CD4-positive, alpha-beta memory T cell (primary cell): ENCODE measurements at places on chromosomes 6 and 20.

GRCh38 chr20:62858058-62858830 lies 3.4 kb downstream of the TCFL5 start:
- DNase-seq, result no peak

DNA sequence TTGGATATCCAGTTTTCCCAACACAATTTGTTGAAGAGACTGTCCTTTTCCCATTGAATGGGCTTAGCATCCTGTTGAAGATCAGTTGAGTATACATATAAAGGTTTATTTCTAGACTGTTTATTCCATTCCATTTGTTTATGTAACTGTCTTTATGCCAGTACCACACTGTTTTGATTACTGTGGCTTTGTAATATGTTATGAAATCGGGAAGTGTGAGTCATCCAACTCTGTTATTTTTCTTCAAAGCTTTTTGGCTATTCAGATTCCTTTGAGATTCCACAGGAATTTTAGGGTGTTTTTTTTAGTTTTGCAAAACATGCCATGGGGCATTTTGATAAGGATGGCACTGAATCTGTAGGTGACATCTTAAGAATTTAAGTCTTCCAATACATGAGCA lies 188.3 kb downstream of the BMP7 start:
- DNase-seq, result no peak

DNA sequence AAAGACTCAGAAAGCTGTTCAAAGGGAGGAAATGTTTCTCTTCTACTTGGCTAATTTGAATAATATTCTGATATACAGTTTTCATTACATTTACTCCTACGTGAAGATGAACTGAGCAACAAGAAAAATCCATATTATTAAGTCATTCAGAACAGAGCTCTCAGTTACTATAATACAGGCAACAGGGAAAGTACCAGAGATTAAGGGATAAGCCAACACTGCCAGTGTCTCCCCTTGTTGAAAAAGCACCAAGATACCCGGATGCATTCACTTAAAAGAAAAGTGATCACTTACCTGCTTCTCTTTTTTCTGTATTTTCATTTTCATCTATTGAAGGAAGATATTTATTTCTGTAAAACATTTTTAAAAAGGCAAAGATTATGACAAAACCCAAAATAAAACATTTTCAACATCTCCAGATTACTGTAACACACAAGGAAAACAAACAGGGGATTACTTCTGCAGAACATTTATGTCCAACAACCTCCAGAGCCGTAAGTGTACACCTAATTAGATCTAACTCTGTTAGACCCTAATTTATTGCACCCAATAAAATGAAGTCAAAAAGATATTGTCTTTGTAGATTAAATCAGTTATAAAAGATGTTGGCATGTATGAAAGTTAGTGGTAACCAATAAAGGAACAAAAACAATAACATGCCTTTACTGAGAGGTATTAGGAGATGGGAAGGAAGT lies 67.0 kb downstream of the CHD6 start:
- DNase-seq, result no peak

DNA sequence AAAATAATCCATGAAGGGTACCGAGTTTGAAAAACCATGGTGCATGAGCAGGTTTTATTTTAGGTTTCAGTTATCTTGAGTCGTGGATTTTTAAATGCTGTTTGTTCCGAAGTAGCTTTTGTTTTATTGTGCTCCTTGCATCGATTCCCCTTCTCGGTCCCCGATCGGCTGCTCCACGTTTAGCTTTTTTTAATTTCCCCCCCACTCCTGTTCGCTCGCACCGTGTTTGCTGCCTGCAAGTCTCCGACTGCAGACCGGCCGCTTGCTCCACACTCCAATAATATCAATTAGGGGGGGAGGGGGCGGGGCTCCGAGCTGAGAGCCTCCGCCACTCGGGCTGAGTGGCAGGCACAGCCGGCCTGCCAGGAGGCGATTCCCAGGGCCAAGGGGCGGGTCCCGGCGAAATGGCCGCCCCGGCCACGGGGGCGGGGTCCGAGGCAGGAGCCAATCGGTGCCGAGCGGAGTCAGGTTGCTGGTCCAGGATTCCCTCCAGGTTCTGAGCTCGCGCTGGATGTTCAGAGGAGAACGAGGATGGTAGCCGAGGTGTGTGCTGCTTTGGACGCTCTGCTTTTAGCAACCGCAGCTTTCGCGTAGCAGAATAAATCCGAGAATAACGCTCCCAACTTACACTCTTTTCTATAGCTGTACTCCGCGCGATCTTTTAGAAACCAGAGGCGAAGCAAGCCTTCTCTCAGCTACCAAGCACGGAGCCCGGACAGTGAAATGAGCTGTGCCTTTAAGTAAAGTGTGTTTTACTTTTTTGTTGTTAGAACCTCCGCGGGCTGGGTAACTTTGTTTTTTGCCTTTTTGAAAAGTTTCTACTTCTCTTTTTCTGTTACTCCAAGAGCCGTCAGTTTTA lies at the start of gene EPHA7:
Gene EPHA7, minus strand, starts transcription at position 256 of the 859 bp plus-strand sequence. Its CDS starts 218 bp downstream, at position 38.
- DNase-seq, result peak; percentile 13

- no peak for DNase-seq
Measured at GRCh38 chr6:149364557-149364956, 35.5 kb upstream of the SUMO4 start.

- no peak for DNase-seq
Measured at GRCh38 chr6:54286141-54286540, 22.1 kb upstream of the TINAG start.

DNA sequence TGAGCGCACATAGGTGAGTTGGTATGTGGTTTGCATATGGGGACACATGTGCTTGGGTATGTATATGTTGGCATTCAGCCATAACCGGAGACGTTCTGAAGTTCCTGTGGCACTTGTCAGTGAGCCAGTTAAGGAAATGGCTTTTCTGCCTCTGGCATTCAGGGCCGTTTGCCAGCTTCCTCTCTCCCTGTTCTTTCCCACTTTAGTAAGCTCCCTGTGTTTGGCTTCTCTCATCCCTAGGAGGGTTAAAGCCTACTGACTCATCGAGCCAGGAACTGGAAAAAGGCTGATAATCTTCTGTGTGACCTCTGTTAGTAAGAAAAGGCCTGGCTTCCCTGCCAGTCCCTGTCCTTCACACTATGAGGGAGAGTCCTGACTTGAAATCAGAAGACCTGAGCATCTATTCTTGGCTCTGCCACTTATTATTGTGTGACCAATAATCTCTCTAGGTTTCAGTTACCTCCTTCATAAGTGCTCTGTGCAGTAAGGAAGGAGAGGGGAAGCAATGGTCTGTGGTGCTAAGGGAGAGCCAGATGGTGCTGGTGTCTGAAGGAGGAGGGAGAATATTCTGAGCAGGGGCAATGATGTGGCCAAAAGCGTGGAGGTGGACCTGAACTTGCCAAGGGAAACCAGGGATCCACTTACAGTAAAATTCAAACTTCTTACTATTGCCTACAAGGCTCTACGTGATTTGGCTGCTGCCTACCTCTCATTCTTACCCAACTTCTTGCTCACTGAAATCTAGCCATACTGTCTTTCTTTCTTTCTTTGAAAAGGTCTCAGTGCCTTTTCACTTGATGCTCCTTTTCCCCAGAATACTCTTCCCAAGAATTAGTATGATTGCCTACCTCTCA lies 31.4 kb downstream of the ACSS2 start:
- no peak for DNase-seq

- DNase-seq, result no peak
Measured at GRCh38 chr6:89797317-89797716, 22.3 kb downstream of the MDN1 start.

DNA sequence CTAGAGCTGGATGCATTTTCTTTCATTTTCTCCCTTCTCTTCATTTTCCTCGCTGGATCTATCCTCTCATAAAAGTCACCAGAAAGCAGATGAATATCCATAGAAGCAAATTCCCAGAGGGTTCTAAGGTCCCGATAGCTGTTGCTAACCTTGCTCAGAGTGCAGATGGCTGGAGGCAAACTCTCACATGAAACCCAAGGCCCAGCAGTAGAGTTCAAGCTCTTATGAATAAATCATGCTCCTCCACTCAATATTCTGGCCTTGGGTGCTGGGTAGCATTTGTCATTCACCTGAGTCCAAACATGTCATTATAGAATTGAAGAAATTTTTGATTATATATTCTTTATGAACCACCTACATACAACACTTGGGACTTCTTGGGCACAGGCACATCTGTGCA lies 539.7 kb upstream of the MARCKS start:
- no peak for DNase-seq

GRCh38 chr6:19865178-19865577 lies 28.0 kb downstream of the ID4 start:
- no peak for DNase-seq

DNA sequence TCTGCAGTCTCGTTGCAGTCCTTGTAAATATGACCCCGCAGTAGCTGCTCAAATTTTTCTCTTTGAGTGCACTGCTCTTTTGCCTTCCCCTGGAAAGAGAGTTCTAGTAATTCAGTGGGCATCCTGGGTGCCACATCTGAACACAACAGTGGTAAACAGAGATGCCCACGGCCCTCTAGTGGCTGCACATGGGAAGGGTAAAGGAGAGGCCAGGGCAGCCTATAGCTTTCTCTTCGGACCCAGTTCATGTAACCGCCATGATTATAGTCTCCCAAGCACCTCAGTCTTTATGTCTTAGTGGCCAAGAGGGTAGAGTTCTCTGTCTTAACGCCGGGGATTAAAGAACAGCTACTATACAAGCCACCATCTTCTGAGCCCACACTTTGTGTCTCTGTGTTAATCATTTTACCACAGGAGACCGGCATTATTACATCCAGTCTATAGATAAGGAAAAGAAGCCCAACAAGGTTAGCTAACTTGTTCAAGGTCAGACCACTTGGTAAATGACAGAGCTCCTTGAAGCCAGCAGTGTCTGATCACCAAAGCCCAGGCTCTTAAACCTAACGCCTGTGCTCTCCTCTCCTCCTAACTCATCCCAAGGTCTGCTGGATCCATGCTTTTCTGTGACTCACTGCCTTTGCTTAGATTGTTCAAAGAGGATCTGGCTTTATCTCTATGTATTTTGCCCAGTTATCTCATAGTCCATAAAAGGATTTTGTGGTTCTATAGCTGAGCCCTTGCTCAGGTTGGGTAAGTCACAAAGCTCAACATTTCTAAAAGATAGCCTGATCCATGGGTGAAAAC lies 81.8 kb downstream of the ISM1 start:
- DNase-seq, result peak; percentile 22

- DNase-seq, result peak; percentile 70
Measured at GRCh38 chr6:26251354-26252076, 113.5 kb upstream of the BTN3A2 start.

- no peak for DNase-seq
Measured at GRCh38 chr6:46757214-46757596, 10.5 kb downstream of the ANKRD66 start.

GRCh38 chr6:113742342-113742741 lies 114.8 kb upstream of the MARCKS start:
- no peak for DNase-seq

GRCh38 chr20:36303020-36303595 lies 3.0 kb upstream of the DLGAP4 start:
- DNase-seq, result no peak

GRCh38 chr20:58553166-58553696 lies 38.0 kb upstream of the APCDD1L start:
- DNase-seq, result no peak

GRCh38 chr6:49664817-49665216 lies 28.2 kb upstream of the RHAG start:
- DNase-seq, result no peak

DNA sequence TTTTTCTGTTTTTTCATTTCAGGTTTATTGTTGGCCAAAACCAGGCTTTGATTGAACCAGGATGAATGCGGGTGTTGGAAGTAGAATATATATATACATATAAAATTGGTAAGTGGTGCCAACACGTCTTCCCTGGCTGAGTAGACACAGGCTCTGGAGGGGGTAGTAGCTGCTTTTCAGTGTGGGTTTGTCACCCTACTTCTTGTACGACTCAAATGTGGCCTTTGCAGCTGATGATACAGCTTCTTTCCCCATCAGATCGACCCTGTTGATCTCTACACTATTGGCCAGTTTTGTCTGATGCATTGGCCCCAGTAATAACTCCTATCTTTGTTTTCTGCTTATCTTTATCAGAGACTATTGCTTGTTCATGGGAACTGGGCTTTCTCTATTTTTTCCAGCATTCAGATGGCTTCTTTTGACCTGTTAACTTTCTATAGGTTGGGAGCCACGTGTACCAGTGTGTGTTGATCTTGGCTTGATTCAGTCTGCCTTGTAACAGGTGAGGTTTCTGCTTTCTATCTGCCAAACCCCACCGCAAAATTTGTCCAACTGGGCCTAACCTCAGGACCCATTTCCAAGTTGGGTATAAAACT lies 2.7 kb upstream of the ZNFX1 start:
- no peak for DNase-seq

DNA sequence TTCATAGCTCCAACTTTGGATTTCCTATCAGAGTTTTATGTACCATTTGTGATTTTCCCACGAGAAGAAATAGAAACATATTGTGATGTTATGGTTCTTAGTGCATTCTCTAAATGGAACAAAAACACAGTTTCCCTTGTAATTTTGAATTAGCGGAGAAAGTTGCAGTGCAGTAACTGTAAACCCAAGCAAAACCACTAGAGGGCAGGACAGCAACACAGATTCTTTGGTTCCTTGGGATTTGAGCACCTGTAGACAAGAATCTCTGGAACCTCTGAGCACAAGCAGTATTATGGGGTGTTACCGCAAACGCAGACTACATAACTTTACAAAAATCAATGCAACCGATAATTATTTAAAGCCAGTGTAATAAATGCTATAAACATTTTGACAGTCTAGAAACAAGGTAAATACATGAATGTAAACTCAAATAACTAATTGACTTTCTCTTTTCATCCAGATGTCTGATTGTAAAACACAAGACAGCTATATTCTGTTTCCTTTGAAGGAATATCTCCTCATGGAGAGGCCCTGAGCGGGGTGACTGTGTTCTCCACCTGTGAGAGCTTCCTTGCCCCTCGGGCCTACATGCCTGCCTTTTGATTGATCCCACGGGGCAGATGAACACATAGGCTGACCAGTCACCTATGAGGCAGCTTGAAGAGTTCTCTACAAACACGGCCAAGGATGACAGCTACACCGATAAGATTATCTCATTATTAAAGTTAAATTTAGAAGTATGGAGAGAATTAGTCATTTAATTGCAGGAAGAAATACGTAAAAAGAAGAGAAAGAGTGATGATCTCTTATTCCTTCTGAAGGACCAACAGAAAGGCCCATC lies 67.5 kb upstream of the COL21A1 start:
- DNase-seq, result no peak

- no peak for DNase-seq
Measured at GRCh38 chr6:167238146-167238693, 52.9 kb upstream of the UNC93A start.

DNA sequence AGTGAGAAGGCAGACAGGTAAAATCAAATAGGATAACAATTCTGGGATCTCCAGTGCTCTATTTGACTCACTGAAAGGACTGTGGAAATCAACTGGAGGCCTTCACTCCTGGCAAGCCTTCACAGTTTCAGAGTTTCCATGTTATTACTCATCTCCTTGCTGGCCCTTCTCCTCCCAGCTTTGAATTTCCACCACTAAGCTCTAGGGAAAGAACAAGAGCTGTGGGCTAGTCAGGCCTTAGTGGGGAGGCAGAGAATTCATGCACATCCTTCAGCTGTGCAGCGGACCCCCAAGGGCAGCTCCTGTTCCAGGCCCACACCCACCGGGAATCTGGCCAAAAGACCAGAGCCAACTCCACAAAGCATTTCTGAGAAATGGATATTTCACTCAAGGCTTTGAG lies 26.0 kb downstream of the MYLIP start:
- no peak for DNase-seq
